RKO (cell line): ENCODE measurements at places on chromosomes 5 and 9.
A peak's percentile ranks its signal among the peaks of the same experiment; 100 is the strongest.

DNA sequence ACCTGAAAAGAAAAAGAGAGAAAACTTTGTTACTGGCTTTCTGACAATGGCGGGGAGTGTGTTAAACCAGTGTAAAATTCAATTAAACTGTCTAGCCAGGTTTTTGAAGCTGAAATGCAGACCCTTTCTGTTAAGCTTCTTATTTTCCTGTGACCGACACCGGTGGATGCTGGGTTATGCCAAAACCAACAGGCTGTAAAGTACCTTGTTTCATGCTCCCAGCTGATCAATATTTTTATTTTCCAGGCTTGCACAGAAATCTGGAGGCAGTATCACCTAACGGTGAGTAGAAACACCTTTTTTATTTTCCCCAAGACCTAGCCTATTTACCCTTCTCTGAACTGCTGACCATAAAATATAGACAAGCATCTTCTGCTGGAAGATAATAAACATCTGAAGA lies 94.9 kb upstream of the GRHPR start:
- no peak for DNase-seq

DNA sequence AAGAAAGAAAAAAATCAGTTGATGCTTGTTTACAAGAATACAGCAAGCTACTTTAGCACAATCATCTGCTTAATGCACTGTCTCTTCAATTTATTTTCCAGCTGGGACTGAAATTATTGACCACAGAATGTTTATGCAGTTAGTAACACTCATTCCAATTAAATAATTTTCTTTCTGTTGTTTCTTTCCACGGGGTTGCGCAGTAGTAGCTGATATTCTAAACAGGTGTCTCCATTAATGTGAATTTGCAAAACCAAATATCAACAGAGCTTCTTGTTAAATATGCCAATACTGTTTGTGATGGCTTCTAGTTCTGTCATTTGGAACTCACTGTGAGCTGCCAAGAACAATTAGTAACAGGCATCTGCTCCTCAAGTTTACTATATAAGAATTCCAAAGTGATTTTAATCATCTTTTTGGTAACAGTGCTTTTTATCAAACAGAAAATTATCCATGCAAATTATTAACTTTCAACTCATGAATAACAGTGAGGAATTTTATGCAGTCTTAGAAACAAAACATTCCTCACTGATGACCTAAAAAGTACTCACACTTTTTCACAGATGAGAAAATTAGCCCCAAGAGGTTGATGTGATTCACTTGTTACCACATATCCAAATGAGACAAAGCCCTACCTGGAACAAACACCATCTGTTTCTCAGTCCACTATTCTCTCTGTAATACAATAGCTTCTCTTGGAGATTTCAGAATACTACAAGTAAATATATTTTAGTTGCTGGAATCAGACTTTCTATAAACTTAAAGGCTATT lies 567.6 kb upstream of the RGMB start:
- DNase-seq: peak; percentile 53

GRCh38 chr5:113183694-113184093 lies 207.1 kb downstream of the DCP2 start:
- no peak for DNase-seq

GRCh38 chr9:33472881-33473615 lies 676 bp downstream of the NOL6 start:
- DNase-seq: peak; percentile 11

DNA sequence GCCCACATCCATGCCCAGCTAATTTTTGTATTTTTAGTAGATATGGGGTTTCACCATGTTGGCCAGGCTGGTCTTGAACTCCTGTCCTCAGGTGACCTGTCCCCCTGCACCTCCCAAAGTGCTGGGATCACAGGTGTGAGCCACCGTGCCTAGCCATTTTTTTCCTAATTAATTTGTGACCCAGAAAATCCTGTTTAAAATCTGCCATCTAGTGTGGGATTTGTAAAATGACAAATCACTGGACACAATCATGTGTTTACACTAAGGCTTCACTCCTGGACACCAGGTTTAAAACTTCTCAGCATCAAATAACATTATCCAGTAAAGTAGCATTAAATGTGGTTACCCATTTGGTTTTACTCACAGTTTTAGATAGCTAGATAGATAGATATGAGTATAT lies 18.6 kb upstream of the KDM4C start:
- peak; percentile 61 for DNase-seq

DNA sequence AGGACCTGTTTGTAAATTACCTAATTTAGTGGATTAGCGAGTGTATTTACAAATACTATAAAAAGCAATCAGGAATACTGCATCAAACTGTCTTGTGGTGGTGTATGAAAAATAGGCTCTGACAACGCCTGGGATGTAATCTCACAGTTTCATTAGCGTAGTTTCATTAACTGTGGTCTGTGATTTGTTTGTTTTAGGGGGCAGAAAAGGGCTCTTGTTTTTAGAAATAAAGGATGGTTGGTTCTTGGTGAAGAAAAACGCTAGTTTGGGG lies 1.4 kb downstream of the SLC44A1 start:
- DNase-seq: no peak

DNA sequence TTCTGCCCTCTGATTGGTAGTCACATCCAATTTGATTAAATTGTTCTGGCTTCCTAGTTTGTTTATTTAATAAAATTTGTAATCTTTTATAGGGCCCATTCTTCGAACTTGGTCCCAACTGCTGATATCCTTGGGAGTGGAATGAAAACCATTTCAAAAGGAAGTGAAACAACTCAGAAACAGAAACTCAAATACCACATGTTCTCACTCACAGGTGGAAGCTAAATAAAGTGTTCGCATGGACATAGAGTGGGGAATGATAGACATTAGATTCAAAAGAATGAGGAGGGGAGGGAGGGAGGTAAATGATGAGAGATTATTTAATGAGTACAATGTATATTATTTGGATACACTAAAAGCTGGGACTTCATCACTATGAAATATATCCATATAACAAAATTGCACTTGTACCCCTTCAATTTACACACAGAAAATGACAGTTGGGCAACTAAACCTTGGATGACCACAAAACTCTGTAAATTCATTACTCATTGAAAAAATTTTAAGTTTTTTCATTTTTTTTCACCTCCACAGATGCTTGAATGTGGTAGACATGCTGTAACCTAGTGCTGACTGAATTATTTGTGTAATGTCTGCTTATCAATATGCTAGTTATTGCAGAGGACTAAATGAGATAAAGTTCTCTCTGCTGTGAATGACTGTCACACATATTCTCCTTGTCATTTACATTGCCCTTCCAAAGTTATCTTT lies 16.0 kb downstream of the ATP10B start:
- DNase-seq: no peak

GRCh38 chr9:71819115-71819739 lies 50.9 kb upstream of the CEMIP2 start:
- DNase-seq: peak; percentile 34

- no peak for DNase-seq
These were observed 513.9 kb downstream of the MAN2A1 start for GRCh38 chr5:110203661-110204060.

DNA sequence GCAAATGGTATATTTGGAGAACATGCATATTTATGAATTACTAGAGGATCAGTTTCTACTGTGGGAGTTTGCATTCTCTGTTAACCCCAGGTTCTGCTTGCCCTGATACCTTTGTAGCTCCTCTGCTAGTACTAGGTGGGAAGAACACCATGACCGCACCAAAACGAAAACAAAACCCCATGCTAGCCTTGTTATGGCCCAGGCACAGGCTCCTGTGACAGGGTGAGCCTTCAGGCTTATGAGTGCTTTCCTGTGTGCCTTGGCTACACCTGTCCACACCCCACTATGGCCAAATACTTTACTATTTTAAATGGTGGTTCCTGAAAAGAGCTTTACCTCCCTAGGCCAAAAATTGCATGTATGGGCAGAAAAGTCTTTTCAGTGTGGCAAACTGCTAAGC lies 94.8 kb downstream of the PPIC start:
- DNase-seq: no peak

GRCh38 chr9:106945727-106946660 lies 83.0 kb downstream of the ZNF462 start:
- DNase-seq: peak; percentile 21

GRCh38 chr5:140391312-140391711 lies 10.3 kb upstream of the ANKHD1 start:
- no peak for DNase-seq

DNA sequence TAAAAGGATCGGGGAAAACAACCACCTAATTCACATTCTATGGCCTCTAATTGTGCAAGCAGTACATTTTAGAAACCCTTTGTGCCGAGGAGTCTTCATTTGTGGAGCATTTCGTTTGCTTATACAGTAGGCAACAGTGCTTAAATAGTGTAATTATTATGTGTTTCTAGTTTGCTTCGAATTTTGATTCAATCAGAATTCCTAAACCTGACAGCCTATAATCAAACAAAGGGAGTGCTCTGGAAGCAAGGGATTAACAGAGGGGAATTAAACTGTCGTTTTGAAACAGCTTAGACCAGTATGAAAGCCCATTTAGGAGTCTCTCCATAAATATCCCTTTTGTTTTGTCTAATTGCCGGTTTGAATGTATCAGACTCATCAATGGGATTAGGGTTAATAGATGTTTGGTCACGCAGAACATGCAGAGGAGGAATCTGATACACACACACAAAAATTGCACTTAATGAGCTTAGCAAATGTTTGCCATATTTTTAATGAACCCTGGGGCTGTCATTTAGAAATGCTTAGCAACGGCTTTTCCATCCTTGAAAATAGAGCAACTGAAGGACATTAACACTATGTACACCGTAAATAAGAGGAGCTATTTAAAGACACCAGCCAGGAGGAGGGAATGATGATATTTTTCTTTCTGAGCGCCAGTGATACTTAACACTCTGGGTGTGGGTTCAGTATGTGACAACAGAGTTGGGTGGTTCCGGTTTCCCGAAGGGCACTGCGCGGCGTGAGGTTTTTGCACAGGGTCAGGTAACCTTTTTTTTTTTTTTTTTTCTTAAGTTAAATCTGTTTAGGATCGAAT lies 404.7 kb downstream of the TLE4 start:
- DNase-seq: no peak

- DNase-seq: no peak
These were observed 23.4 kb upstream of the ORM1 start for GRCh38 chr9:114299286-114300152.

- DNase-seq: peak; percentile 28
These were observed 282.3 kb downstream of the TMEM167A start for GRCh38 chr5:82794876-82795275.

GRCh38 chr5:54831233-54831632 lies 154.2 kb downstream of the ESM1 start:
- DNase-seq: no peak

DNA sequence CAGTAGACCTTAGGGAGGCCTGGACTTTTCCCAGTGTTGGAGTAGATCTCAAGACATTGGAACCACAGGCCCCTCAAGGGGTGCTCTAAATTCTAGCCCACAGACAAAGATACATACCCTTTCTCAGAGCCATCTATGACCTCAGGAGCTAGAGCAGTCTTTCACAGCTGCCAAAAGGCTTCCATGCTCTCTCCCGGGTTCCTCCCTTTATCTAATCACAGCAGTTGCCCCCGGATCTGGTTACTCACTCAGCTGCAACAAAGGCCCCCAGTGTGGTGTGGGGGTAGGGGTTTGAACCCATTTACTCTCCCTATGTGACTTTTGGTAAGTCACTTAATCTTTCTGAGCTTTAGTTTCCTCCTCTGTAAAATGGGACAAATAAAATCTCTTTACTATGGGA lies 27.0 kb downstream of the POU4F3 start:
- no peak for DNase-seq

DNA sequence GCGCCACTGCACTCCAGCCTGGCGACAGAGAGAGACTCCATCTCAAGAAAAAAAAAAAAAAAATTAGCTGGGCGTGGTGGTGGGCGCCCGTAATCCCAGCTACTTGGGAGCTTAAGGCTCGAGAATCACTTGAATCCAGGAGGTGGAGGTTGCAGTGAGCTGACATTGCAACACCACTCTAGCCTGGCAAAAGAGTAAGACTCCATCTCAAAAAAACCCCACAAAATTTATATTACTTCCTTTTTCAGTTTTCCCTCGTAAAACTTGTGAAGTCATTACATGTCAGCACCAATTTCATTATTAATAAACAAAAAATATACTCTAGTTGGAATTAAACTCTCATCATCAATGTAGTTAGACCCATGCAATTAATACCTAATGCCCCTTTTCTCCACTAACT lies 43.9 kb downstream of the SHLD3 start:
- no peak for DNase-seq

DNA sequence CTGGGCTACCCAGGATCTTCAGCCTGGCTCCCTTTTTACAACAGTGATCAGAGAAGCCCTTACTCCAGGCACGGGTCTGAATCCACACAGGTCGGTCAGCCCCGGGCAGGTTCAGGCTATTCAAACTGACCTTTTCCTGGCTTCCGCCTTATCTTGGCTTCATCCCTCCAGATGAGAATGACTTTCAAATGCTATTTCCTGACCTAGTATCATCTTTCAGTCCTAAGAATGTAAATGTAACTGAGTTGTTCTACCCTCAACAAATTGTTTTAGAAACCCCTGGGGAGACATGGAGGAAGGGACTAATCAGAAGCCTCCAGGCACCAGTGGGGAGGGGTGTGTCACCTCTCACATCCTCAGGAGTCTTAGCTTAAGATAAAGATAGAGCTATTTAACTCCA lies 213.2 kb downstream of the EPB41L4A start:
- DNase-seq: no peak

DNA sequence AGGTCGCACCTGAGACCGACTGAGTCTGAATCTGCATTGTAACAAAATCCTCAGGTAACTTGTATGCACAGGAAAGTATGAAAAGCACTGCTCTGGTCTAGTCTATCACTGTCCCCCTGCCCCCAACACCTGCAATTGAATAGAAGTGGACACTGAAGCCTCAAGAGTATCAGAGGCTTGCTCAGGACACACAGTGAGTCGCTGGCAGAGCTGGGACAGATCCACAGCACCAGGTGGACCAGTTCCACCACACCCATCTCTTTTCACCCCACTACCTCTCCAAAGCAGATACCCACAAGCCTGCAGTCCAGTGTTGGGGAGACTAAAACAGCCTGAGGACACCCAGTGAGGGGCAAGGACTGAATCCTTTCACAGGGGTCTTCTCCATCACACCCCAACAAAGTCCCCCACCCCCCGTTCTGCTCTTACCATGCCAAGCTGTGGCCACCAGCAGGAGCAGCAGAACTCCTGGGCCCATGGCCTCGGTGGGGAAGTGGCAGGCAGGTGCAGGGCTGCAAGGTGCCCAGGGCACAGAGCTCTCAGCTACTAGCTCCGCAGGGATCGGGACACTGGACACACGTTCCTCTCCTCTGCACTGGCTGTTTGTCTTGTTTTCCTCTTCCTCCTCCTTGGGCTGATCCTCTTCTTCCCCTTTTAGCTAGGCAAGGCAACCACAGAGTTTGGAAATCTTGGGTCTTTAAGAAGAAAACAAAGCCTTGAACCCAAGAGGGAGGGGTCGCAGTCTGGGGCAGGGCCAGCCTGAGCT lies at the start of gene CSF1R:
CSF1R (minus strand) TSS at position 605 of the 766 bp plus-strand sequence; CDS start at position 478, 127 bp downstream.
- no peak for DNase-seq

GRCh38 chr9:3894772-3895171 lies 369.0 kb upstream of the RFX3 start:
- no peak for DNase-seq
